Aortic smooth muscle cell (primary cell): ENCODE measurements at places on chromosomes 12 and 14. TPM values are rescaled to one million over a fixed set of nuclear protein-coding genes. Genes with fewer than 3 reads are reported as not detected.

The B4GALNT3 gene
- total RNA-seq, result under 0.01 and 0.12 TPM in 2 replicates

The TSPAN9 gene
- 33.6 and 44.2 TPM in 2 replicates for total RNA-seq

The PPP1R13B gene
- 1.8 and 3.6 TPM in 2 replicates for total RNA-seq

The CNOT2 gene
- total RNA-seq, result 120 and 141 TPM in 2 replicates

The NELL2 gene
- under 0.01 TPM in 1 of 2 replicates, not detected in the other for total RNA-seq

The SPPL3 gene
- 4.1 and 6.1 TPM in 2 replicates for total RNA-seq

The C12orf42 gene
- not detected in 2 replicates for total RNA-seq

The CCDC175 gene
- not detected in 2 replicates for total RNA-seq

The PLD4 gene
- total RNA-seq, result 0.12 and 0.13 TPM in 2 replicates

The CCDC197 gene
- not detected in 2 replicates for total RNA-seq

The PFDN5 gene
- total RNA-seq, result 963 and 1,329 TPM in 2 replicates

The ANAPC7 gene
- 48.6 and 53.5 TPM in 2 replicates for total RNA-seq

The KRT72 gene
- total RNA-seq, result not detected in 2 replicates

The INHBC gene
- total RNA-seq, result not detected in 2 replicates

The KRT74 gene
- not detected in 2 replicates for total RNA-seq

The BDKRB1 gene
- 0.53 TPM in 1 of 2 replicates, not detected in the other for total RNA-seq

The SLC17A8 gene
- not detected in 2 replicates for total RNA-seq

The VWF gene
- total RNA-seq, result 1.1 and 2.5 TPM in 2 replicates

The TMEM63C gene
- total RNA-seq, result 0.26 TPM in 1 of 2 replicates, not detected in the other

The MYH7 gene
- not detected in 2 replicates for total RNA-seq

The RND1 gene
- total RNA-seq, result 0.40 and 0.62 TPM in 2 replicates

The GNG2 gene
- total RNA-seq, result 11.8 and 16.2 TPM in 2 replicates

The PTCSC3 gene
- total RNA-seq, result not detected in 2 replicates
